ENCODE measurements at places on chromosomes 13 and 19. TPM values are rescaled to one million over a fixed set of nuclear protein-coding genes. Genes with fewer than 3 reads are reported as not detected.

Gene ERICH6B
- 1.1 TPM for polyA plus RNA-seq

Gene ZNF682
- 16.3 TPM for polyA plus RNA-seq

Gene ZNF730
- 4.6 TPM for polyA plus RNA-seq

Gene ZNF850
- 2.2 TPM for polyA plus RNA-seq

GRCh38 chr19:18853755-18854427, 22.1 kb downstream of the UPF1 start:
- DNase-seq: no peak

DNA sequence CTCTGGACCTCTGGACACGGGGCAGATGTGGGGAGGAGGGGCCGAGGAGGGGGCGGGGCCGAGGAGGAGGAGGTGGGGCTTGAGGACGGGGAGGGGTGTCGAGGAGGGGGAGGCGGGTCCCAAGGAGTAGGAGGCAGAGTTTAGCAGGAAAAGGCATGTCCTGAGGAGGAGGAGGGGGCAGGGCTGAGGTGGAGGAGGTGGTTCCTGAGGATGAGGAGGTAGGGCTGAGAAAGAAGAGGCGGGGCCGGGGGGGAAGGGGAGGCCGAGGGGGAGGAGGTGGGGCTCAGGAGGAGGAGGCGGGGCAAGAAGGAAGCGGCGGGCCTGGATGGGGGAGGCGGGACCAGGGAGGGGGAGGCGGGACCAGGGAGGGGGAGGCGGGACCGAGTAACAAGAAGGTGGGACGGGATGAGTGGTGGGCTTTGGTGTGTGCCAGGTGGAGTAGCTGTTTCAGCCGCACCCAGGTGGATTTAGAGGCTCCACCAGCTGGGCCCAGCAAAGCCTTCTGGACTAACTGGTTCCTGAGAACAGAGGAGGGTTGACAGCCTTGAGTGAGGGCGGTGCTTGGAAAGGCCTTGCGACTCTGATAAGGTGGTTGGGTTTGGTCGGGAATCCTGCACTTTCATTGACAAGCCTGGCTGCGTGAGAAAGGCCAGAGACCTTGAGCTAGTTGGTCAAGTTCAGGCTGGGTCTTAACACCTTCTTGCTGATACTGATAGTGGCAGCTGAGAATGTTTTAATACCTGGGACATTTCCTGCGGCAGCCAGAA, 7.7 kb downstream of the TECR start:
- DNase-seq: no peak

DNA sequence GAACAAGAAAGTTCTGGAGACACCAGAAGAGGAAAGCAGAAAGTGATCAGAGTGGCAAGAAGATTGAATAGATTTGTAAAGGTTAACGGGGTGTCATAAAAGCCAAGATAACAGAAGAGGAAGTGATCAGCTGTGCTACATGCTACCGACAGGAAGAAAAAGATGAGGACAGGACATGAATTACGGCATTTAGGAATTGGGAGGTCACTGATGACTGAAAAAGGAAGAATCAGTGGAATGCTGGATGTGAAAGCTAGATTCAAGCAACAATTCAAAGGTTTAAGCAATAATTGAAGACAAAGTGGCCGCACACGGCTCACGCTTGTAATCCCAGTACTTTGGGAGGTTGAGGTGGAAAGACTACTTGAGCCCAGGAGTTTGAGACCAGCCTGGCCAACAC, 15.1 kb downstream of the ZNF160 start:
- DNase-seq: no peak

DNA sequence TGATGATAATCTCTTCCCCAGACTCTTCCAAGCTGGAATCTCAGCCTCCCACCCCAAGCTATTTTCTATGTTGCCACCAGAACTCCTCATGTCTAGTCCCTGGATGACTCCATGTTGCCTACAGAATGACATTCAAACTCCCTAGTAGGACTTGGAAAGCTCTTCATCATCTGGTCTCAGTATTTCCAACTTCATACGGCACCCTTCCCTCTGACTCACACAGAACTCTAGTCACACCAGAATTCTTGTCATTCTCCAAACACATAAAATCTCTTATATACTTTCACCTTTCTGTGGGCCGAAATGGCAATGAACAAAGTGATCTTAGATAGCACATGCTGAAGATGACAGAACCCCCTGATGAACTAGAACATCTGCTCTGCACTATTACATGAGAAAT, 86.2 kb downstream of the CAB39L start:
- DNase-seq: no peak

DNA sequence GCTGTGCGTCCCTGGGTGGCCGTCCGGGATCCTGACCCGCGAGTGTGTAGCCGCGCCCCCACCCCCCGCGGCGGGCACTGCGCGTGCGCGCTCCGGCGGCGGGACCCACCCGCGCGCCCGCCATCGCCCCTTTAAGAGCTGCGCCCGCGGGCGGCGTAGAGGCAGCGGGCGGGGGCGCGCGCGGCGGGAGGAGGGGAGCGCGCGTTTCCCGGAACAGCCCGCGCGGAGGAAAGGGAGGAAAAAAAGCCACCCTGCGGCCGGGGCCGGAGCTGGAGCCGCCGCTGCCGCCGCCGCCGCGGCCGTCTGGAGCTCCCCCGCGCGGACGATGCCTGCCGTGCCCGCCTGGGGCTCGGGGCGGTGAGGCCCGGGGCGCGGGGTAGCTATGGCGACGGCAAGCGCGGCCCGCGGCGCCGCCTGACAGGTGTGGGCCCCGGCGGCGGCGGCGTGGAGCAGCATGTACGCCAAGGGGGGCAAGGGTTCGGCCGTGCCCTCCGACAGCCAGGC, at the start of gene SSBP4:
TSS of gene SSBP4 (plus strand) at position 204 of the 504 bp plus-strand sequence. CDS start at position 455, 251 bp downstream.
- DNase-seq: no peak

DNA sequence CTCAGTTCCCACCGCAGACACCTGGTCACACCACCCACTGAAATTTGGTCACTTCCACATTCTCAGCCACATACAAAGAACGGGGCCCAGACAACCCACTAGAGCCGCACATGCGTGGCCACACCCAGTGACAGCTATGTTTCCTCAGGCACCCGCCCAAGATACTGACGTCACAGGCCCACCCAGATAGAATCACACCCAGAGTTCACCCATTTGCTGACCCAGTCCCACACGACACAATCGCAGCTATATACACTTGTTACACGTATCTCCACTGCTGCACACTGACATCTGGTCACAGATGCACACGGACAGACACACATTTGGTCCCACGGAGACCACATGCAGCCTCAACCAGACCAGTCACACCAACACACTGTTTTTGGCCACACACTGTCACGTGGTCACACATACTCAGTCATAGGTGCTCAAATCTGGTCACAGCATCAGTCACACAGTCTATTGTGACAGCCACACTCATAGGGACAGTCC, 2.9 kb downstream of the NUMBL start:
- no peak for DNase-seq

- DNase-seq: no peak
Observed at GRCh38 chr19:33374236-33374714, 766 bp downstream of the CEBPG start.

GRCh38 chr13:49569993-49570689, 15.2 kb downstream of the RCBTB1 start:
- no peak for DNase-seq

DNA sequence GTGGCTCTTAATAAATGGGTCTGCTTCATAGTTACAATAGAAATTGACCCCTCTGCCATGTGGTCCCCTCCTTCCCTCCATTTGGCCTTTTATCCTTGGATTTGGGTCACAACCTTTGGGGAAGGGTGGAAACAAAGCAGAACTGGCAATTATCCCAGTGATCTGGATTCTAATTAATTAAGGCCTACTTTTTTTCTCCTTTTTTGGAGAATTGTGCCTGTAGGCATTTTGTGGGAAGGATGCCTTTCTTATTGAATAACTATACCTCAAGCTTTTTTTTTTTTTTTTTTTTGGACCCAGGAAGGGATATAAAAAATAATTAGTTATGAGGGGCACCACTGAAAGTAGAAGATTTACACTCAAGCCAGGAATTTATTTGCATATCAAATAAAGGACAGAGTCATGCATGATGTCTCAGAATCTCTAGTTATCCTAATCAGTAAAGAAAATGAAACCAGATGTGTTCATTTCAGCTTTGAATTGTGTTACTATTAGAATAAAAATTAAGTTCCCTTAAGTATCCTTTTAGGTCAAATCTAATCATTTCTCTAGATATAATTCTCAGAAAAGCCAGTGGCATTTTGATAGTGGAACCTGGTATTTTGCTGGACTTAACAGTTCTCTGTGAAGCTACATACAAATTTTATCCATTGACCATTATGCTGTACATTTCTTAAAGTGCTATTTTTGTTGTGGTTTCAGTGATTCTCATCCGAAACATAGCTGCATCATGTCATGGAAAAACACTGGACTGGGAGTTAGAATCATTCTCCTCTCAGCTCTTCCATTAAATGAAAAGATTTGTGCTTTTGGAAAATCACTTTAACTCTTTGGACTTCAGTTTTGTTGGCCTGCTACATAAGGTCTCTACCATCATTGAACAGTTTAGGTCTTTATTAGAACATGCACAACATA, 129.3 kb downstream of the KCNRG start:
- DNase-seq: no peak

DNA sequence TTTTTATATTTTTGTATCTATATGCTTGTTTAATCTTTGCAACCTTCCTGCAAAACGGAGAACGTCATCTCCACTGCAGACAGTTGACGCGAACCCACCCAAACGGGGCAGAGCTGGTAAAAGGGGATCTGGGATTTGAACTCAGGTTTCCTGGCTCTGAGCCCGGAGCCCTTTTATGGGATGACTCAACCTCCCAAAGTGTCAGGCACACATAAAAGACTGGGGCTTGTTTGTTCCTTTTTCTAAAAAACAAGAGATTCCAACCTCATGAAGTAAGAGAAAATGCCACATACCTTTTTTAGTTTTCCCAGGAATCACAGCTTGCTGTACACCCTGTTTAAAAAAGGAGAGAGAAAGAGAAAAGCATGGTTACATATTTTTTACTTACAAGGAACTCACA, 78.9 kb downstream of the GADD45B start:
- DNase-seq: no peak

DNA sequence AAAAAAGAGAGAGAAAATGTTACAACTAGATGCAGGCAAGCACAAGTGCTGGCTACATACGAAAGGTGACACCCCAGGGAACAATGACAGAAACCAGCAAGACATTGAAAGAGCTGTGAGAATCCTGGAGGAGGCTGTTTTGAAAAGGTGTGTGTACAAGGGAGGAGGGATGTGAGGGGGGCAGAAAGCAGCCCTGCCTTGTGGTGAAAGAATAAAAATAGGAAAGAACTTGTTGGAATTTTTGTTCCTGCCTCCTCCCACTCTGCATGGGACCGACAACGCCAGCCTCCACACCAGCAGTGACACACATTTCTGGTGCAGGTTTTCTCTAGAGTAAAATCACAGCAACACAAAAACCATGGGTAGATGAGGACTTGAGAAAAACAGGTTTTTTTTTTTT, 1258.6 kb downstream of the PCDH9 start:
- DNase-seq: no peak

- no peak for DNase-seq
Observed at GRCh38 chr19:2517881-2518601, 42.1 kb downstream of the GADD45B start.

- DNase-seq: no peak
Observed at GRCh38 chr13:25886438-25887214, 165.2 kb downstream of the SHISA2 start.

GRCh38 chr19:1133471-1133929, 29.7 kb downstream of the GPX4 start:
- no peak for DNase-seq

- no peak for DNase-seq
Observed at GRCh38 chr13:77904031-77904430, 14.6 kb downstream of the EDNRB start.

DNA sequence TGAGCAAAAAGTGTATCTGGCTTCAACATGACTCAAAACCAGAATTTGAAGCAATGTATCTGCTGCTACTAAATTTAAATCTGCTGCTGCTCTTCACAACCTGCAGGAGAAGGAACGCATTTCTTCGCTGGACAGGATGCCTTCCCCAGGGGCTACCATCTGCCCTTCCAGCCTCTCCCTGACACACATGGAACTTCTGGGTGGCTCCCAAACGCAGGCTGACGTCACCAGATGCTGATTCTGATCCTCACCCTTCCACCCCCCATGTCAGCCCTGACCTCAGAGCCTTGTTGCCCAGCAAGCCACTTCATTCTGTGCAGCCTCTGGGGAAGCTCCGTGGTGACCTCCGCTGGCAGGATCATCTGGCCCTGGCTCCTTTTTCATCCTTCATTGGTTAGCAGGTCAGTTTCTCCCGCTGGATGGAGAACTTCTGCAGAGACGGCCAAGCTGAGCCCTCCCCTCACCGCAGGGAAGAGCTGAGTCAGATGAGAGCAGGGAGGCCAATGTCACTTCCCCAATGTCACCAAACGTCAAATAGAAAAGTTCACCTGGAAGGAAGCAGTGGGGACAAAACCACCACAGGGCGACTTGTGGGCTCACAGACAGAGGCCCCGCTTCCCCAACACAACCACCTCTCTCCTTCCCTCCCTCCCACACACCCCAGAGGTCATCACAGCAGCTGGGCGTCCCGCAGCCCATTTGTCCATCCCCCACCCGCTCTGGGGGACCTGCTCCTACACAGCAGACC, 14.0 kb upstream of the RAB20 start:
- DNase-seq: no peak

- DNase-seq: no peak
Observed at GRCh38 chr13:41554626-41555386, 97.5 kb downstream of the RGCC start.

DNA sequence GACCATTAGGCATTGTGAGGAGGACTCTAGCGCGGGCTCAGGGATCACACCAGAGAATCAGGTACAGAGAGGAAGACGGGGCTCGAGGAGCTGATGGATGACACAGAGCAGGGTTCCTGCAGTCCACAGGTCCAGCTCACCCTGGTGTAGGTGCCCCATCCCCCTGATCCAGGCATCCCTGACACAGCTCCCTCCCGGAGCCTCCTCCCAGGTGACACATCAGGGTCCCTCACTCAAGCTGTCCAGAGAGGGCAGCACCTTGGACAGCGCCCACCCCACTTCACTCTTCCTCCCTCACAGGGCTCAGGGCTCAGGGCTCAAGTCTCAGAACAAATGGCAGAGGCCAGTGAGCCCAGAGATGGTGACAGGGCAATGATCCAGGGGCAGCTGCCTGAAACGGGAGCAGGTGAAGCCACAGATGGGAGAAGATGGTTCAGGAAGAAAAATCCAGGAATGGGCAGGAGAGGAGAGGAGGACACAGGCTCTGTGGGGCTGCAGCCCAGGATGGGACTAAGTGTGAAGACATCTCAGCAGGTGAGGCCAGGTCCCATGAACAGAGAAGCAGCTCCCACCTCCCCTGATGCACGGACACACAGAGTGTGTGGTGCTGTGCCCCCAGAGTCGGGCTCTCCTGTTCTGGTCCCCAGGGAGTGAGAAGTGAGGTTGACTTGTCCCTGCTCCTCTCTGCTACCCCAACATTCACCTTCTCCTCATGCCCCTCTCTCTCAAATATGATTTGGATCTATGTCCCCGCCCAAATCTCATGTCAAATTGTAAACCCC, 2.8 kb upstream of the CEACAM5 start:
- DNase-seq: peak; percentile 18

- DNase-seq: no peak
Observed at GRCh38 chr13:83295686-83296085, 586.6 kb downstream of the SLITRK1 start.

DNA sequence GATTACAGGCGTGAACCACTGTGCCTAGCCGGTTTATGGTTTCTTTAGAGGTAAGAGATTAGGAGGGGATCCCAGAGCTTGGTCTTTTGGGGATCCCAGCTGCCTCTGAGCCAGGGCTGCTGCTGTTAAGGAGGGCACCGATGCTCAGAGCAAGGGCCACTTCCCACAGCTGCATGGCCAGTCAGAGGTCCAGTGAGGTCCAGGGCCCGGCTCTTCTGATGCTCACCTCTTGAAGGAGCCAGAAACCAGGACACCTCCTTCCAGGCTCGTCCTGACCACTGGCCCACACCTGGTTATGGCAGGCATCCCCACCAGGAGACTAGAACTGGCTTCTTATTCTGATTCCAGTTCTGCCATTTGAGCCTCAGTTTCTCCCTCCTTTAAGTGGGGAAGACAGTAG, 149.0 kb downstream of the TEX29 start:
- no peak for DNase-seq

All from right renal pelvis (tissue), 4 donors.